Stimulated activated naive B cell treated with anti-CD40 and anti-IgM and Interleukin-4, amounts not matched to agents 10 μg/mL and 1 μg/mL and 100 μg/mL, for 72 hours (primary cell): ENCODE measurements at places on chromosomes 11 and 22.

GRCh38 chr22:42889304-42889703 lies 32.2 kb upstream of the ARFGAP3 start:
- H3K36me3 ChIP-seq = peaks cover 49% of the 10 kb centered on the region
- peak overlapping the region; percentile 90 for H3K27ac ChIP-seq
- peak overlapping the region; percentile 73 for H3K4me3 ChIP-seq
- no peaks in the 10 kb centered on the region for H3K27me3 ChIP-seq
- H3K4me1 ChIP-seq = peaks cover 69% of the 10 kb centered on the region
- peak; percentile 58 for DNase-seq

DNA sequence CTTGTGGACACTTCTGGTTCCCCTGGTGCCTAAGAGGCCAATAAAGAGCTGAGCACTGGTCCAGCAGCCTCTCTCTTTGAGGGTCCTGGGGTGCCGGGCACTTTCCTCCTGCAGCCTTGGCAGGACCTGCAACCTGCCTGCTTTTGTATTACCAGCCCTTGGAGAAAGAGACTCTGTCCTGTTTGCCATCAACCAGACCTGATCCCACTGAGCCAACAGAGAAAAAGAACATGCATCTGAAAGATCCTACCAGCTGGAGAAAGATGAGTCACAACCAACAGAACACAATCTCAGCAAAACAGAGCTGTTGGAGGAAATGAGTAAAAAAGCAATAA lies 321.0 kb downstream of the DDX10 start:
- no peak overlapping the region for H3K4me3 ChIP-seq
- no peak overlapping the region for H3K27ac ChIP-seq
- H3K27me3 ChIP-seq = no peaks in the 10 kb centered on the region
- H3K4me1 ChIP-seq = no peaks in the 10 kb centered on the region
- peaks cover under 1% of the 10 kb centered on the region for H3K36me3 ChIP-seq

DNA sequence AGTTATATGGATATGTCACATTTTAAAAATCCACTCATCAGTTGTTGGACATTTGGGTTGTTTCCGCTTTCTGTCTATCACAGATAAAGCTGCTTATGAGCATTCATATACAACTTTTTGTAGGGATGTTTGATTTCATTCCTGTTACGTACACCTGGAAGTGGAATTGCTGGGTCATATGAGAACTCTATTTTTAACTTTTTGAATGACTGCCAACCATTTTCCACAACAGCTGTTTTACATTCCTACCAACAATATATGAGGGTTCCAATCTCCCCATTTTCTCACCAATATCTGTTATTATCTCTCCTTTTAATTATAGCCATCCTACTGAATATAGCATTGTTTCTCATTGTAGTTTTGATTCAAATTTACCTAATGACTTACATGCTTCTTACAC lies 172.0 kb downstream of the UVRAG start:
- H3K27me3 ChIP-seq = no peaks in the 10 kb centered on the region
- peaks cover 29% of the 10 kb centered on the region for H3K4me1 ChIP-seq
- no peak overlapping the region for H3K27ac ChIP-seq

DNA sequence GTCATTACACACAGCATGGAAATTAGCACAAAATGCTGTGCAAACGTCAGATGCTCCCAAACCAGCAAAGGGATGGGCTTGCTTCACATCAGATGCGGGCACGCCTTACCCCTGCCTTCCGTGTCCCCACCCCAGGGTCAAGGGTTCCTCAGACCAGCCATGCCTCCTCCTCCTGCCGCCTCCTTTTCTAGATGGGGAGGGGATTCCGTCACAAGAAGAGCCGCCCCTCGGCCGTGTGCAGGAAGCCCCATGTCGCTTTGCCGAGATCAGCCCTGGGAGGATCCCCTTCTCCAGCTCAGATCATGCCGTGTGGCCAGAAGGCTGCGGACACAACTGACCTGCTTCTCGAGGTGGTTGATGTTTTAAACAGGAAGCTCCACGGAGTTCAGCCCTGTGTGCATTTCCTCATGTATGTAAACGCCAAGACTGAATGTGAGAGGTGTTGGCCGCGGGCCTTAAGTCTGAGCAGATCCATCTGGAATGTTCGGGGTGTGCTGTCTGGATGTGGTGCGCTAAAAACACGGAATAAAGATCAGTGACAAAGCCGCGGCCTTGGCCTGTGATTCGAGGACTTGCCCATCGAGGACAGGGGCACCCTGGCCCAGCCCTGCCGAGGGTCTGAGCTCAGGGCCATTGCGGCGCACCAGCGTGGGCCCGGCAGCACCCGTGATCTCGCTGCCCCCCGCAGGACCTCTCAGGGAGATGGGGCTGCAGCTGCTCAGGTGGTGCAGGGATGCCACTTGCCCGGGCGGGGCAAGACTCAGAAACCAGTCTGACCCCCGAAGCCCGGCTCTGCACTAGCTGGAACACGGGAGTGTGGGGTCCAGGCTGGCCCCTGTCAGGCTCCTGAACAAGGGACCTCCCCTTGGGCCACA lies 412.9 kb downstream of the TBC1D22A start:
- peaks cover 6% of the 10 kb centered on the region for H3K4me1 ChIP-seq
- no peak for DNase-seq
- no peaks in the 10 kb centered on the region for H3K27me3 ChIP-seq
- no peak overlapping the region for H3K27ac ChIP-seq
- no peak overlapping the region for H3K4me3 ChIP-seq

DNA sequence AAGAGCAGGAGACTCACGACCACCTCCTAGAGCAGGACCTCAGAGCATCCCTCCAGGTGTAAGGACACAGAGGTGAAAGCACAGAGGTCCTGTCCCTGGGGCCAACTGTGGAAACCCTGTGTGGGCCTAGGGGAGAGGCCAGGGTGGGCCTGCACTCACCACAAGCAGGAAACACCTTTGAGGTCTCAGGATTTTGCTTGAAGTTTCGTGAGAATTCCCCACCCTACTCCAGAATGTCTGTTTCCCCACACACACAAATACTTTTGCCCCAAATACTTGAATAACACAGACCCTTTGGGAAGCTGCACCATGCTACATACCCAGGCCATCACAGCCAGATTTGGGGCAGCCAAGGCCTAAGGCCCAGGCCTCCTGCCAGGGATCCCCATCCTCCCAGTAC lies 18.1 kb downstream of the SLC43A3 start:
- no peak overlapping the region for H3K4me3 ChIP-seq
- no peak overlapping the region for H3K27ac ChIP-seq
- DNase-seq = no peak
- H3K27me3 ChIP-seq = no peaks in the 10 kb centered on the region

- H3K4me1 ChIP-seq = peaks cover under 1% of the 10 kb centered on the region
- no peaks in the 10 kb centered on the region for H3K36me3 ChIP-seq
These were observed 41.9 kb downstream of the SVIP start for GRCh38 chr11:22787551-22788162.

DNA sequence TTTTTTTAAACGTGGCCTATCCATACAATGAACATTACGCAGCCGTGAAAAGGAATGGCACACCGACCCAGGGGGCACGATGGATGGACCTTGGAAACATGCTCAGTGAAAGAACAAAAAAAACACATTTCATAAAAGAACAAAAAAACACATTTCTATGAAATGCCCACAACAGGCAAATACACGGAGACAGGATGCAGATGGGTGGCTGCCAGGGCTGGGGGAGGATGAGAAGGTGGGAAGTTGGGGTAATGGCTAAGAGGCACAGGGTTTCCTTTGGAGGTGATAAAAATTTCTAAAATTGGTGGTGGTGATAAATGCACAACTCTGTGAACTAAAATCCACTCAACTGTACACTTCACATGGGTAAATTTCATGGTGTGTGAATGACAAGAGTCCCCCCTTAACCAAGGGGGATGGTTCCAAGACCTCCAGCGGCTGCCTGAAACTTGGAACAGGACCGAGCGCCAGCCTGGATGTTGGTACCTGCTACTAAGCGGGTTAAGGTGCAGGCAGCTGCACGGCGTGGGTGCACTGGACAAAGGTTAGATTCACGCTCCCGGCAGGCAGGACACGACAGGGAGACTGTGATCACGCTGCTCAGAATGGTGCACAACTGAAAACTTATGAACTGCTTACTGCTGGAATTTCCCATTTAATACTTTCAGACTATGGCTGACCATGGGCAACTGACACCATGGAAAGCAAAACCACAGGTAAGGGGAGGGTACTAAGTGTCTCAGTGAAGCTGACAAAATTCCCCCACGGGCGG lies 16.5 kb downstream of the BRD1 start:
- no peak for DNase-seq
- peaks cover 55% of the 10 kb centered on the region for H3K36me3 ChIP-seq
- H3K4me3 ChIP-seq = peak overlapping the region; percentile 69
- peaks cover 86% of the 10 kb centered on the region for H3K4me1 ChIP-seq

DNA sequence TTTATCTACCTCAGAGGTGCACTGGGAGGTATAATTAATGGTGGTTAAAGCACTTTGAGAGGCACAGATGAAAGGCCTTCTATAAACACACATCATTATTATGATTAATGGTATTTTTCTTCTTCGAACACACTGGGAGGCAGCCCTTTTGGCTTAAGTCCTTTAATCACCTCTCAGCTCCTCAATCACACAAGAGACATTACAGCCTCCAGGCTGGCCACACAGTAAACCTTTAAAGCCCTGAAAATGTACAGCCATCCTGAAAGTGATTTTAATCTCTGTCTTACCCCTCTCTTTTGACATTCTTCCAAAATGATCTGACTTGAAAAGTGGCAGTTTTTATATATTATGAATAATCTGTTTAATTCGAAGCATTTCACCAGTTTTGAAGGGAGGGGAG lies 54.3 kb upstream of the VSTM5 start:
- no peaks in the 10 kb centered on the region for H3K4me1 ChIP-seq
- no peak for DNase-seq
- no peaks in the 10 kb centered on the region for H3K36me3 ChIP-seq
- H3K27ac ChIP-seq = no peak overlapping the region
- peaks cover 6% of the 10 kb centered on the region for H3K27me3 ChIP-seq
- H3K4me3 ChIP-seq = no peak overlapping the region

GRCh38 chr22:29003975-29004646 lies 57.5 kb downstream of the C22orf31 start:
- peaks cover 16% of the 10 kb centered on the region for H3K27me3 ChIP-seq
- peaks cover 2% of the 10 kb centered on the region for H3K36me3 ChIP-seq
- no peak for DNase-seq
- H3K4me3 ChIP-seq = no peak overlapping the region
- H3K4me1 ChIP-seq = no peaks in the 10 kb centered on the region

DNA sequence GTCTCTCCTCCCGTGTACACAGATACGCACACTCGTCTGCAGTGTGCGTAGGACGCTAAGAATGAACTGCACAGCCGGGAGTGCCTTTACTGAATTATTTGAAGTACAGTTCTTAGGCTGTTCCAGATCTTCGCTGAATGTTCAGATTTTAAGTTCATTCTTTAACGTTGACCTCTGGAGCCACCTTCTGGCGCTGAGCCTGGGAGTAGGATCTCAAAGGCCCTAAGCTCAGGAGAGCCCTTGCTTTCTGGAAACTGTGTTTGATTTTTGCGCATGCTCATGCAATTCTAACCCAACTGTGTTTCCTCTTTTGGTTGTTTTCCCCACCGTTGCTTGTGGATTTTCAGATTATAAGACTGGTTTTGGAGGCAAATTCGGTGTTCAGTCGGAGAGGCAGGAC lies 22.8 kb downstream of the CTTN start:
- peaks cover 3% of the 10 kb centered on the region for H3K36me3 ChIP-seq
- no peak for DNase-seq
- H3K4me1 ChIP-seq = peaks cover 15% of the 10 kb centered on the region
- H3K4me3 ChIP-seq = no peak overlapping the region
- H3K27ac ChIP-seq = no peak overlapping the region
- peaks cover 62% of the 10 kb centered on the region for H3K27me3 ChIP-seq

DNA sequence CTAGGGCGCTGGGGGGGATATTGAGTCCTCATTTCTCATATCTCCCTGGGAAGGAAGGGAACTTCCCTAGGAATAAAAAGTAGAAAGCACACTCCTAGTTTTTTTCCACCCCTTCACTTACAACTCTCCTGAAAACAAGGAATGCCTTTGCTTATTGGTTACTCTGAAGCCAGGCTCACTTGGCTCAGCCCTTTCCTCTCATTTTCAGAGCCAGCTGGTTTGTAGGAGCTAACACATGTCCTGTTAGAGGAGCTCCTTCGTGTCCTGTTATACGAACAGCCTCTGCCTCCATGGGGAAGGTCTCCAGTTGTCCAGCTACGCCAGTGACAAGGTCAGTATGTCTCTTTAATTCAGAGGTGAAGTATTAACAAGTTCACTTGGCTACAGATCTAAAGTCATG lies 17.6 kb downstream of the ALKBH8 start:
- peaks cover 12% of the 10 kb centered on the region for H3K36me3 ChIP-seq
- no peak overlapping the region for H3K4me3 ChIP-seq
- no peaks in the 10 kb centered on the region for H3K4me1 ChIP-seq

- H3K4me3 ChIP-seq = no peak overlapping the region
- H3K27me3 ChIP-seq = no peaks in the 10 kb centered on the region
- no peak overlapping the region for H3K27ac ChIP-seq
- H3K4me1 ChIP-seq = no peaks in the 10 kb centered on the region
- DNase-seq = no peak
These were observed 5.4 kb downstream of the MYBPC3 start for GRCh38 chr11:47347137-47347536.

GRCh38 chr22:49179175-49179574 lies 648.5 kb downstream of the BRD1 start:
- H3K36me3 ChIP-seq = no peaks in the 10 kb centered on the region
- no peak overlapping the region for H3K4me3 ChIP-seq
- DNase-seq = no peak

GRCh38 chr11:73851046-73851764 lies 25.4 kb downstream of the COA4 start:
- H3K36me3 ChIP-seq = peaks cover 36% of the 10 kb centered on the region
- no peak overlapping the region for H3K27ac ChIP-seq
- DNase-seq = no peak
- peaks cover 16% of the 10 kb centered on the region for H3K4me1 ChIP-seq

DNA sequence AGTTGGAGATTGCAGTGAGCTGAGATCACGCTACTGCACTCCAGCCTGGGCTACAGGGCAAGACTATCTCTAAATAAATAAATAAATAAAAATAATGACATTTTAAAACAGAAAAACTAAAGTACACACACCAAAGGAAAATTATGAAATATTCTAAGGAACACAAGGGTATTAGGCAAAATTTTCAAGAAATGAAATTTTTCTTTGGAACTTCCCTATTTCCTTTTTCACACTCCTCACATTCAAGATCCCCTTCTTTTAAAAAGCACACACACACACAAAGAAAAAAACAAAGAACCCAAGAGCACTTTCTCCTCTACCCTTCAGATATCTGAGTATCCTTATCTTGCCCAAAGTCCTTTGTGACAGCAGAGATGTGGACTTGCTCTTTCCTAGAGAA lies 92.8 kb downstream of the CCDC73 start:
- H3K36me3 ChIP-seq = peaks cover 4% of the 10 kb centered on the region
- H3K27me3 ChIP-seq = peaks cover 9% of the 10 kb centered on the region
- H3K4me3 ChIP-seq = no peak overlapping the region
- H3K4me1 ChIP-seq = peaks cover 6% of the 10 kb centered on the region
- DNase-seq = no peak

DNA sequence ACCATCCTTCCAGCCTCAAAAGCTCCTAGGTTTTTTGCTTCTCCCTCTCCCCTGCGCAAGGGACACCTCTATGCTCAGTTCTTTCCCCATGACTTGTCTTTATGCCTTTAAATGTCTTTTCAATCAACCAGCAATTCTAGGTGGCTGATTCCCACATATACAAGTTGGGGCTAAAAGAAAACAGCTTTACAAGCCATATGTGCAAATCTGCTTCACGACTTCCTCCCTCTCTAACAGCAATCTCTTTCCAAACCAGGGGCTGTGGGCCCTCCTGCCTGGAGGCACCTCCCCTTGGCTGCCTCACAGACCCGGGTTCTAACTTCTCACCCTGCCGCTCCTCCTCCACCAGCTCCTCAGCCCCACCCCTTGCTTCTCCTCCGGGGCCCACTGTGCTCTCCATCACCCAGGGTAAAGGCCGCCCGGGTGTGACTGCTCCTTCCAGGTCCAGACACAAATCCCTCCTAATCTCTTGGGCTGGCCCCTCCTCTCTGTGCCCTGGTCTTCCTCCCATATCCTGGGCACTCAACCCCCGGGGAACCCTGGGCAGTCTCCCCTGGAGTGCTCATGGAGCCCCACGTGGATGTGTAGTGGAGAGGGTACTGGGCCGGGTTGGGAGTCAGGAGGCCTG lies 14.1 kb downstream of the TMPRSS13 start:
- peaks cover 8% of the 10 kb centered on the region for H3K36me3 ChIP-seq
- no peak for DNase-seq
- H3K27me3 ChIP-seq = peaks cover 4% of the 10 kb centered on the region
